ENCODE measurements at places on chromosomes 1 and 21.

GRCh38 chr1:212498283-212499040 lies 65.7 kb downstream of the NENF start:
- DNase-seq, result peak; percentile 77

DNA sequence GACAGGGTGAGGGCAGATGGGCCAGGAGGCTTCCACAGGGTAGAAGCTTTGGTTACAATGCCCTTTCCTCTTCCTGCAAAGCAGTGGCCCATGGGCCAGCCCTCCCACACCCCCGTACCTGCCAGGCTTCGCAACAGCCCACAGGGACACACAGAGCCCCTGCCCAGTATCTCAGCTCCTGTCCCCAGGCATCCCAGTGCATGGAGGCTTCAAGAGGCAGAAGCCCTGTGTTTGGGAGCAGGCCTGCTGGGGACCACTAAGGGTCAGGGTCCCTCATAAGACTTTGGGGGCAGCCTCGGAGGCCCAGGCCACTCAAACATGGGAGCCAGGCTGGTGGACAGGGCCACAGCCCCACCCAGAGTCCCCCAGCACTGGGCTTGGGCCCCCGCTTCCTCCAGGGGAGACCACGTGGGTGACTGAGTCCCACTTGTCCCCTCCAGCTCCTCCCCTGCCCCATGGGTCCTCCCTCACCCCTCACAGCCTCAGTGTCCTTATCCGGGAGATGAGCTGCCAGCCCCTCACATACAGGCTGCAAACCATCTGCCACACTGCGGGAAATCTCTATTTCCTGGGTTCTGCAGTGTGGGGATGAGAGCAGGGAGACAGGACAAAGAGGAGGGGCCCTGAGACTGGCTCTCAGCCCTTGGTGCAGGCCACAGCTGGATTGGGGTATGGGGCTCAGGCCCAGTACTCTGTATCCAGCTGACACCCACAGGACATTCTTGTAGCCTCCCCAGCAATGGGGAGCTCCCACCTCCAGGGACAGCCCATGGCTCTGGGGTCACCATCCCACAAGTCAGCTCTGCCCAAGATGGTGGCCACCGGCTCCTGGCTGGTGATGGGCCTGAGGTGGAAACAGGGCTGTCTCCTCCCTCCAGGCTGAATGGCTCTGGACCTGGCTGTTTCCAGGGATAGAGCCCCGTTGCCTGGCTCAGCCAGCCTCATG lies 50.7 kb downstream of the WNT9A start:
- DNase-seq, result no peak

DNA sequence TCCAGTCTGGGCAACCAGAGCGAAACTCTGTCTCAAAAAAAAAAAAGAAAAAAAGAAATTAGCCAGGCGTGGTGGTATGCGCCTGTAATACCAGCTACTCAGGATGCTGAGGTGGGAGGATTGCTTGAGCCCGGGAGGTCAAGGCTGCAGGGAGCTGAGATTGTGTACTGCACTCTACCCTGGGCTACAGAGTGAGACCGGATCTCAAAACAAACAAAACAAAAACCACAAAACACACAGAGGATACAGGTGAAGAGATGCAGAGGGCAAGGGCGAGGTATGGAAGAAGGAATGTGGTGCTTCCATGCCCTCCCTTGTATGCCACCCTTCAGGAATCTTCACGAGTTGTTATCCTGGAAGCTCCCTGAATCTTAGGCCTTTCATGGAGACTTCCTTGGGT lies 68.5 kb downstream of the NDUFS5 start:
- no peak for DNase-seq

- DNase-seq, result no peak
These were observed 14.3 kb downstream of the GPR137B start for GRCh38 chr1:236156512-236157208.

GRCh38 chr1:236888126-236888525 lies 93.0 kb downstream of the MTR start:
- no peak for DNase-seq

- no peak for DNase-seq
These were observed 66.3 kb upstream of the TLR5 start for GRCh38 chr1:223209293-223209898.
